ENCODE measurements at places on chromosomes 1 and 21.

DNA sequence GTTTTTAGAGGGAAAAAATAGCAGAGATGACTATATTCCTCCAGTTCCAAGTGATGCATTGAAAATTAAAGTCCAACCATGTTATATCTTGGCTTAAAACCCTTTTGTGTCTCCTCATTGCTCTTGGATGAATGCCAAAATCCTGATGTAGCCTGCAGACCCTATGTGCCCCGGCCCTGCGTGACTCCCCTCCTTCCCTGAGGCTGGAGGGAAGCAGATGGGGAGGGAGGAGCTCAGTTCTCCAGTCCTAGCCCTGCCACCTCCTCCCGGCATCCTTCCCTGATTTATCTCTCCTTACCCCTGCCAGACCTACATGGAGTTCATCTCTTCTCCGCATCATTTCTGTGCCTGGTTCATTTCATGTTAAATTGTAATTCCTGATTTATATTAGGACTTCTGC is 397.4 kb downstream of the PTPRU start:
- no peak for DNase-seq

GRCh38 chr1:156629823-156630449 is 10.7 kb downstream of the HAPLN2 start:
- DNase-seq, result no peak

- DNase-seq, result no peak
These were observed 57.7 kb downstream of the ATG4C start for GRCh38 chr1:62841587-62842169.

DNA sequence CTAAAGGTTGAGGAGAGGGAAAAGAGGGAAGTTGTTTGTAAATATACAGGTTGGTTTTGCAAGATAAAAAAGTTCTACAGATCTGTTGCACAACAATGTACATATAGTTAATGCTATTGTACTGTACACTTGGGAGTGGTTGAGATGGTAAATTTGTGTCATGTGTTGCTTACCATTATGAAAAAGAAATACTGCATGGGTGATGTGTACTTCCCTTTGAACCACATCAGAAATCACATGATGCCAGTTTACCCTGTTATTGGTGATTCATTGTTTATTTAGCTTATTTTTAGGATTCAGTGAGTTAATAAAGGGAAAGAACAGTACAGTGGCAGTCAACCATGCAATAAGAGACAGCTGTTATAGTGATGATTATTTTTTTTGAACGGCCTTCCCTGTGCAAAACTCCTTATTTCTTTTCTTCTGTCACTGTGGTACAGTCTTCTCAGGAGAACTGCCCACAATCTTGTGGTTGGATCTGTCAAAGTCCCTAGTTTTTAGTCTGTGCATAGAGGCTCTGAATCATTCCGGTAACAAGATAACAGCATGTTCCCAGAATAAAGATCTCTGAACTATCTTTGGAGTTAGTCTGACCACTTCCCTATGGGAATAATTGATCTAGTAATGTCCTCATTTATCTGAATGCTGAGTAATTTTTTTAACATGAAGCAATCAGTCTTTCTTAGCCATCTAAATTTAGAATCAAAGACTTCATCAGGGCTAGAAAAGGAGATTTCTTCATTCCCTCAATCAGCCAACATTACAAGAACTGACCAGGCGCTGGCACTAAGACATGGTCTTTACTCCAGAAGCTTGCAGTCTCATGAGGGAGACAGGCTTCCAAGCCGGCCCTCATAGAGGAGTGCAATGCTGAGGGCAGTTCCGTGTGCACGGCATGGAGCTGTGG is 84.2 kb downstream of the SH3GLB1 start:
- DNase-seq, result no peak

DNA sequence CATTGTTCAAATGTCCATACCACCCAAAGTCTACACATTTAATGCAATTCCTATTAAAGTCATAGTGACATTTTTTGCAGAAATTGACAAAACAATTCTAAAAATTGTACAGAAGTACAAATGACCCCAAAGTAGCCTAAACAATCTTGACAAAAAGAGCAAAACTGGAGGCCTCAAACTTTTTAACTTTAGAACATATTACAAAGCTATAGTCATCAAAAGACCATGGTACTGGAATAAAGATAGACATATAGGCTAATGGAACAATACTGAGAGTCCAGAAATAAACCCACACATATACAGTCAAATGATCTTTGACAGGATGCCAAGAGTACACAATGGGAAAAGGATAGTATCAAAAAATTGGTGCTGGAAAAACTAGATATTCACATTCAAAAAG is 213.2 kb upstream of the SAMSN1 start:
- no peak for DNase-seq
